ENCODE measurements at places on chromosomes 3 and 15.
A peak's percentile ranks its signal among the peaks of the same experiment; 100 is the strongest.

GRCh38 chr15:41919954-41920538, 26.2 kb upstream of the SPTBN5 start:
- no peak for DNase-seq

DNA sequence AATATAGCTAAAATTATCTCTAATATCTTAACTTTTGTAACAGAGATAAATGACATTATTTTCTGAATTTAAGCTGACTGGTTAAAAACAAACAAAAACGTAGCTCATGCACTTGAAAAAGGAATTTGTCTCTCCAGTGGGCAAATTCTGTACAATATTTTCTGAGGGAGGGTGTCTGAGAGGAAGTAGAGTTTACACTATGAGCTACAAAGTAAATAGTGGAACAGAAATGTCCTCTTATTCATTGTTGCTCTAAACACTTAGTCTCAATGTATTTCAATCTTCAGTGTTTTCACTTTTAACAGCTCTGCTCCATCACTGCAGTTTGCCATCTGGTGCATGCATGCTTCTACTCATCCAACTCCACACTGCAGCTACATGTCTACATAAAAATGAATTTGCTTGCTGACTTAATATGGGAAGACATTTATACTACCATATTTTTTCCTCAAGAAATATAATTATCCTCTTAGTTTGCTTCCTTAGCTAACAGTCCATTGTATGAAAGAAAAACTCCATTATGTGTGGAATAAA, 817.4 kb upstream of the LMCD1 start:
- no peak for DNase-seq

GRCh38 chr15:65819563-65819960, 27.5 kb upstream of the DENND4A start:
- DNase-seq, result peak; percentile 94

GRCh38 chr3:189631409-189631808, 220 bp downstream of the TP63 start:
- no peak for DNase-seq

DNA sequence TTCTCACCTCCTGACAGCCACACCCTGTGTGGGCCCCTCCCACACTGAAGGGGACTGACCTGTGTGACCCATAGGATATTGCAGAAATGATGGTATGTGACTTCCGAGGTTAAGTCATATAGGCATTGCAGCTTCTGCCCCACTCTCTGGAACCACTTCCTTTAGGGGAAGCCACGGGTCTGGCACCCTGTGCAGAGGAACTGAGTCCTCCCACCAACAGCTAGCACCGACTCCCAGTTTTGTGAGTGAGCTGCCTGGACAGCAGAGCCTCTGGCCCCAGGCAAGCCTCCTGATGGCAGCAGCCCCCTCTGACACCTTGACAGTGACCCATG, 24.6 kb upstream of the SLC6A6 start:
- no peak for DNase-seq

DNA sequence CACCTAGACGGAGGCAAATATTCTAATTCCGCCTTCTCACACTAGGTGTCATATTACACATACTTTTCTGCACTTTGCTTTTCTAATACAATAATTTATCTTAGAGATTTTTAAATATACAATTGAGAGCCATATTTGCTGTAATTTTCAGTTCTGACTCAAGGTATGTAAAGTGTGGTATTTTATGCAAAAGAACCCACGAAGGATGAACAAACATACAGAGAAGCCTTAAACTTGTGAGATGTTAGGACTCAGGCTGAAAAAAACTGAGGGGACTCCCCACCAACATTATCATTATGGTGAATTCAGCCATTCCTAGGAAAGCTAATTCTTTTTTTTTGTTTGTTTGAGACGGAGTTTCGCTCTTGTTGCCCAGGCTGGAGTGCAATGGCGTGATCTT, 9.6 kb downstream of the ZBTB11 start:
- no peak for DNase-seq

DNA sequence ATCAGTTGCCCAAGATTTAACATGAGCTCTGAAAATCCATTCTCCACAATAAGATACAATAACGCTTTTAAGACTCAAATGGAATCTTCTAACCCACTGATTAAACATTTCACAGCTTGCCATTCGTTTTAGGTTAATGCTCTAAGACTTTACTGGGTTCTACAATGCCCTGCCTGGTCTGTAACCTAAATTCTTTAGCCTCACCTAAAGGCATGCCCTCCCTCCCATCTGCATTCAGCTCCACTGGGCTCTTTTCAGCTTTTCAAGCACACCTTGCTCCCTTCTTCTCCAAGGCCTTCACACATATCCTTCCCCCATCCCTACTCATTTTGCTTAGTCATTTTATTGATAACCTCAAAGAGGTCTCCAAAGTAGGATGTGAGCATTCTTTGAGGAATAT, 290.9 kb downstream of the LSAMP start:
- no peak for DNase-seq

DNA sequence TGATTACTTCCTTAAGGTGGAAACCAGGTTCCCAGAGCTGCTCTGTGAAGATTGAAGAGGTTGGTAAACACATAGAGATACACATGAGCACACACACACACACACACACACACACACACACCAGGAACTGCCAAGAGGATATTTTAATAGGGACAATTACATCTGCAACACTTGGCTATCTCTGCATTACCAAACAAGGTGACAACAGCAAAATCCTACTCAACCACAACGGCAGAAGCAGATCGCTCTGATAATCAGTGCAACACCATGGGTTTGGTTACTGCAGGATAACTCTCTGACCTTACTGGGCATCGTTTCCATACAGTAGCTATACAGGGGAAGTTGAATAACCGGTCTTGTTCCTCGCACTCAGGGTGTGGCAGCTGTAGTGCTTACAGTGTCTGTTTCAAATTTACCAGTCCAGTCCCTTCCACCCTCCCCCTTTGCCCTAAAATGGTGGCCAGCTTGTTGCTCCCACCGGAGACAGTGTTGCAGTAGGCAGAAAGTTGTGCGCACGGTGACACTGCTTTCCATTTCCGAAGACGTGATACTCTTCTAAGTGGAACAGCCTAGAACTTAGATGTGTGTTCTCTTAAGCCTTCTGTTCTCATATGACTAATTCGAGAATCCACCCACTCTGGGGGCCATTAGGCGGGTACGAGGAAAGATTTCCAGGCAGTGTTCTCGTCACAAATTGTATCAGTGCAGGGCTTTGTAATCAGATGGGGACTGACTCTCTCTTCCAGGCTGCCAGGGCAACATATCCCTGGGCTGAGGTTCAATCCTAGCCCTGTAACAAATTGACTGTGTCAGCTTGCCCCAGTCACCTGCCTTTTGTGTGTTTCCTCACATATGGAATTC, 176.2 kb downstream of the P3H2 start:
- DNase-seq, result no peak

GRCh38 chr3:115100806-115101205, 46.3 kb downstream of the ZBTB20 start:
- no peak for DNase-seq

GRCh38 chr15:42608110-42608531, 32.7 kb downstream of the STARD9 start:
- DNase-seq, result peak; percentile 19

DNA sequence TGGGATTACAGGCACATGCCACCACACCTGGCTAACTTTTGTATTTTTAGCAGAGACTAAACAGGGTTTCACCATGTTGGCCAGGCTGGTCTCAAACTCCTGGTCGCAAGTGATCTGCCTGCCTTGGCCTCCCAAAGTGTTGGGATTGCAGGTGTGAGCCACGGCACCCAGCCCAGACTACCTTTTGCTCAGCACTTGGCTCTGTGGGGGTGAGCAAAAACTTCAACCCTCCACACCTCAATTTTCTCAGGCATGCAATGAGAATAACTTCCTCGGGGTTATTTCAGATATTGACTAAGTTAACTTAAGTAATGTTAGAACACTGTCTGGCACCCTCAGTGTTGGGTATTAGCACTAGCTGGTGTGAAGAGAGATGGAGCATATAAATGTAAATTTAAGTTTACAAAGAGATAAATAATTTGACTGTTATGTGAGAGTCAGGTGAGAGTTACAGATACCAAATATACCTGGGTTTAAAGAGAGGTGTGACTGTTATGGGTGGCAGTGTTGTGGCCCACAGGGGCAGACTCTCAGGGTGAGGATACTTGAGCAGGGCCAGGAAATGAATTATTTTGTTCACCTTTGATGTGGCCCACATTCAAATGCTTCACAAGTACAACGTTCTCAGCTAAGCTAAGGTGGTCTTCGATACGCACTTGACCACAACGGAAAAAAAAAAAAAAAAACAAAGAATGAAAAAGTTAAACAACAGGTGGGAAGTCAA, 29.0 kb downstream of the CPOX start:
- no peak for DNase-seq

GRCh38 chr3:101383156-101383575, 62.8 kb upstream of the IMPG2 start:
- DNase-seq, result no peak

- DNase-seq, result no peak
Measured at GRCh38 chr15:34753236-34753894, 1.4 kb downstream of the GJD2 start.

DNA sequence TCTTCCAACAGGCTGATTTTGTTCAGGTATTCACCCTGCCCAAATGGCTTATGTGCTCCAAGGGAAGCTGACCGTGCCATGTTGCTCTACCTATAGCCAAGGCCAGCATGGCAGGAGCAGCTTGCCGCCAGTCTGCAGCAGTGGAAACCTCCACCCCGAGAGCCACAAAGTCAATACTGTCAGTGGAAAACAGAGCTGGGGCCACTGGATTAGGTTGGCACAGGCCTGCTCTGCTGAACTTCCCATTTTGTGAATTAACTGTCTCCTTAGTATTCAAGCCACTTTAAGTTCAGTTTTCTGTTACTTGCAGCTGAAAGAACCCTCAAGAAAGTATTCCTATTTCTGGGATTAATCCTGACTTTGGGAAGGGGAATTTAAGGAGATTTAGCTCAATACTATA, 63.8 kb upstream of the XCR1 start:
- no peak for DNase-seq

- peak; percentile 4 for DNase-seq
Measured at GRCh38 chr3:140051019-140051957, 116.3 kb downstream of the CLSTN2 start.

DNA sequence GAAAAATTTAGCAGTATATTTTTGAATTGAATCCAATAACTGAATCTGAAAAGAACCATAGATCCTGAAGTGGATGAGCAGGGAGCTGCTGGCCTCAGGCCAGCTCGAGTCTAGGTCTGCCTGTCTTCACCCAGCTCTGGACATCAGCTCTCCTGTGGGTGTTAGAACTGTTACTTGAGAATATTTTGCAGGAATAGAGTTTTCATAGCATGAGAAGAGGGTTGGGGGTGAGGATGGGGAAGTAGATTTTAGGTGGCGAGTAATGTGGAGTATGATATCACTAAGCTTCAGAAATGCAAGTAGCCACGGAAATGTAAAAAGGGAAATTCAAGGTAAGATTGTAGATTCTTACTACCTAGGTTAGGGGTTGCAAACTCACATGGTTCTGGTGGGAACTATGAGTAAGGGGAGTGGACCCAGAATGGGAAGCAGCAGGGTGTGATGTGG, 6.2 kb downstream of the RAB8B start:
- no peak for DNase-seq

DNA sequence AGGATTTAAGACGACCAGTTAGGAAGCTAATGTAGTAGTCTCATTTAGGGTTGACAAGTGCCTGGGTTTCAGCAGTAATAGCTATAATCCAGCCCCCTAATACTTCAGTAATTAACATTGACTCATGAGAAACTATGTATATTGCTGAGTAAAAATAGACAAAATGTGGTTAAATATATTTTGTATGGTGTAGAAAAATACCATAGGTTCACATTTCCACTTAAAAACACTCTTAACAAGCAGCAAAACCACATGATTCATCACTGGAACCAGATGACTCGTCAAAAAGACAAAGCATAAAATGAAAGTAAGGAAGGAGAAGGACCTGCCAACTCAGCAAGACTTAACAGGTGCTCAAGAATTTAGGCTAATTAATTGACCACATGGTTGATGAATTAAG, 288.9 kb downstream of the EFHB start:
- DNase-seq, result peak; percentile 28

- DNase-seq, result no peak
Measured at GRCh38 chr15:38708672-38709180, 144.1 kb upstream of the RASGRP1 start.

- DNase-seq, result no peak
Measured at GRCh38 chr3:101890716-101891115, 41.4 kb downstream of the NFKBIZ start.
